ENCODE measurements at places on chromosomes 3 and 15.

- no peak for DNase-seq
These were observed 265.7 kb downstream of the XXYLT1 start for GRCh38 chr3:195005251-195005620.

GRCh38 chr3:144501467-144501866 lies 529.8 kb downstream of the DIPK2A start:
- DNase-seq: no peak

GRCh38 chr3:172303941-172304558 lies 144.2 kb downstream of the GHSR start:
- DNase-seq: no peak

GRCh38 chr15:73806698-73807483 lies 53.7 kb upstream of the INSYN1 start:
- DNase-seq: no peak

DNA sequence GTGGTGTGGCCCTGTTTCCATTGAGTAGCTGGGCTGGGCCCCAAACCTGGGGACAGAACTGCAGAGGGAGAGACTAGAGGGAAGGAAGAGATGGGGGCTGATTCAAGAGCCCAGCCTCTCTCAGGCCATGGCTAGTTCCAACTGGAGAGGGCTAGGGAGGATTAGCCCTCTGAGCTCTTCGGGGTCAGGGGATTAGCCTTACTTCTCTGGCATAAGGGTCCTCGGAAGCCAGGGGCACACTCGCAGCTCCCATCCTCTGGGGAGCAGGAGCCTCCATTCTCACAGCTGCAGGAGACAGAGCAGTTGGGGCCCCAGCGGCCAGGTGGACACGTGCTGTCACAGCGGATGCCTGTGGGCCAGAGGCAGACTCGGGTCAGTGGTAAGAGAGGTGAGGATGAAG lies 53.3 kb downstream of the RAB11A start:
- DNase-seq: no peak

GRCh38 chr15:49855917-49856637 lies 235.2 kb downstream of the DTWD1 start:
- DNase-seq: no peak

DNA sequence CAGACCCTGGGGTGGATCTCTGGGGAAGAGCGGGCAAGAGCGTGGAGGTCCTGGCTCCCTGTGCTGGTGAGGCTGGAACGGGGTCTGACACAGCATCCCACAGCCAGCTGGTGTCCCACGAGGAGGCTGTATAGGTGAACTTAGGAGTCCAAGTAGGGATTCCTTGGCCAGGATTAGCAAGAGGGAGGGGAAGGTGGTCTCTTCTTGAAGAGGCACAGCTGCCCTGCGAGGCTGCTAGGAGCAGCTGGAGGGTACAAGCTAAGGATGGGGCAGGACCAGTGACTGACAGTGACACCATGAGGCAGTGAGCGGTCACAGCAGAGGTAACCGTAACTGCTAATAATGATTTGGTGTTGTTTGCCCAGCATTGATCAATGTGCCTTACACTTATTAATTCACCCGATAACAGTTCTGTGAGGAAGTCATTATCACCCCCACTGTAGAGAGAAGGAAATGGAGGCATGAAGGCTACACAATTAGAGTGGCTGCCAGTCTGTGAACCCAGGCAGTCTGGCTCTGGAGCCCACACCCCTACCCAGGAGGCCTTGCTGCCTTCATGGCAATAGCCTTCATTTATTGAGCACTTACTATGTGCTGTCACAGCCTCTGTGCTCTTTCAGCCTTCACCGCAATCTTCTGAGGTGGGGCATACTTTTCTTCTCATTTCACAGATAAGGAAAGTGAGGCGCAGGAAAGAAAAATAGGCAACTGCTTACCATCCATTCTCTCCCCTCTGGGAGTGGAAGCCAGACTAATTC lies 59.4 kb downstream of the TMEM44 start:
- DNase-seq: no peak

DNA sequence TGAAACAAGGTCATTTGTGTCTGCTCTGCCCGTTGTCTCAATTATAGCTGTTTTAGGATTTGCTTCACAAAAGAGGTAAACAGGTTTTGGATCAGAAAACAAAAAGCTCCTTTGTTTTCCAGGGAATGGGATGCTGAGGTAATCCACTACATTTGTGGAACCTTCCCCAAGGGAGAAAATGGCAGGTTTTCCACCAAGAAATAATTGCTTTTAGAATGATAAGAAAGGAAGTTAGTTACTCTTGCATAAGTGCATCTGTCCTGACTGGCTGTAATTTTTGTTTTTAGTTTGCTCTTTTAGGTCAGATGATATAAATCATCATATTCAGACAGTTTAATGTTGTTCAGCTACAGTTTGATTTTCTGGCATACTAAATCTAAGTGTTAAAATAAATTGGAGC lies 198.5 kb upstream of the COL8A1 start:
- no peak for DNase-seq

- no peak for DNase-seq
These were observed 402.3 kb upstream of the TGFBR2 start for GRCh38 chr3:30204126-30204525.

DNA sequence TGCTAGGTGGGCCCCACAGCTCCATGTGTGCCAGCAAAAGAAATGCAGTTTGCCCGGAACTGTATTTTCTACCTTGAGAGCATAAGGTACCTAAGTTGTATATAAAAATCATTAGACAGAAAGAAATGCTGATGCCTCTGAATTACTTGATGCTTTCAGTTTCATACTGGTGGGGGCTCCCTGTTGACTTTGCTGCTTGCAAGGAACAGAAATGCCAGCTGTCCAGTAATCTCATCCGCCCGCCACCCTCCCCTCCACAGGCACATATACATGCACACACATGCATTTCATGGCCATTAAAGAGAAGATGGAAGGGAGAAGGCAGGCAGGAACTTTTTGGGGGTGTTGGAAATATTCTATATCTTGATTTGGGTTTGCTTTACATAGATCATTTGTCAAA lies 38.4 kb downstream of the LIMD1 start:
- no peak for DNase-seq

DNA sequence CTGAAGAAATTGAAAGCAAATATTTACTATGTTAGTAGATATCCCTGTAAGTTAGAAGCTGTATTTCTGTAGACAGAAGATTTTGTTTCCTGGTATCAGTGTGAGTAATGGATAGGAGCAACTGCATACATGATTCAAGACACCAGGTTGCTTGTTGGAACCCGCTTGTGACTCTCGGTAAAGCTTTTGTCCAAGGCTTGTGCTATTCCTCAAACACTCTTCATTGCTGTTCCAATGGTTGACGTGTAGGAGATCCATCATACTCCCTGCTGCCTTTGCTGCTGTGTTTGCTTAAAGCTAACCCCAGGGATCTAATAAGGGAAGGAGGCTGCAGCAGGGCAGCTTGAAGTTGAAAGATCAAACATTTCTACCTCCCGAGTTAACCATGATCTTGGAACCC lies 160.1 kb downstream of the RSRC1 start:
- no peak for DNase-seq

- DNase-seq: no peak
These were observed 372.6 kb upstream of the ATP11B start for GRCh38 chr3:182420741-182421140.

DNA sequence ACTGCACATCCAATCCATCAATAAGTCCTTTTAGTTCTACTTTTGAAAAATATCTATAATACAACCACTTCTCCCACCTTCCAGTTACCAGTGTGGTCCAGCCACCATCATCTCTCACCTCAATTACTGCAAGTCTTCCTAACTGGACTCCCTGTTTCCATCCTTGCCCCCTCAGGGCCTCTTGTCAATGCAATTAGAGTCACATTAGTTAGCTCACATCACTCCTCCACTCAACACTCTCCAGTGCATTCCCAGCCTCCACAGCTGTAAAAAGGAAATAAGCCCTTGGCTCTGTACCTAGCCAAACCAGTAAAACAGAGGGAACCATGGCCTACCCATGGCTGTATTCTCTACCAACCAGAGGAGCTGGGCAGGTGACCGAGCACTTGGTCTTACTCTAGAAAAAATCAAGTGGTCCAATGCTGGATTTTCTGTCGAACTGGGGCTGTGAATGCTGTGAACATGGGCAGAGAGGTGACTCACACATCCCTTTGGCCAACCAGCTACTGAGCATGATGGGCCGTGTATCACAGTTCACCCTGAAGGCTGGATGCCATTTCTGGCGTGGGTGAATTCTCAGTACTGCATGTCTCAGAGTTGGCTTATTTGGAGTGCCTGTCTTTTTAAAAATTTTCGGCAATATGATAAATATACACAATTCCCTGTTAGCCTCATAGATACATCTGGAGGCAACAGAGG lies 62.5 kb upstream of the C15orf61 start:
- no peak for DNase-seq

- DNase-seq: no peak
These were observed 47.9 kb downstream of the PIK3CA start for GRCh38 chr3:179196098-179196497.

DNA sequence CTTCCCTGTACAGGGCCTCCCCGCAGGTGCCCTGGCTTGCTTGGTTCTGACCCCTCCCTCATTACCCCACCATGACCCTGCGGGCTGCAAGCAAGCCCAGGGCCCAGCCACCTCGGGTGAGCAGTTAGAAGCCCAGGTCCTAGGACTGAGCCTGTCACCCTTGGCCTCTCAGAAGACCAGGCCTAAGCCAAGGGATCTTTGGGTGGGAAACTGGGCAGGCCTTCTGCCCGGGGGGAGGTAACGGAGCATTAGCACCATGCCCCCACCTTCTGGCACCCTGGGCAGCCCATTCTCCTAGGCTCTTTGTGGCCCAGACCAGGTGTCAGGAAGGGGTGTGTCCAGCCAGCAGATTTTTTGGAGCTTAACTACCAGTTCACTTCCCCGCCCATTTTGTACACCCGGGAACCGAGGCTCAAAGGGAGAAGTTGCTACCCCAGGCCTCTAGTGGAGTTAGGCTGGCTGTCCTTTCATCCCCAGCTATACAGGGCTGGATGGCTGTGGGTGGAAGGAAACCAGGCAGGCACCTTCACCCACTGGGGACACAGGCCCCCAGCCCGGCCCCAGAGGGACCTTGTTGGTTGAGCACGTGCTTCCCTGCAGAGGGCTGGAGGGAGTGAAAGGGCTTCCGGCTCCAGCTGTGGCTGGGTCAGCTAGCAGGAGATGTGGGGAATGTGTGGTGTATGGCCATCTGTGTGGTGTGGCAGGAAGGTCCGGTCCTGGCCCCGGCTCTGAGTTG lies 1.4 kb downstream of the CSK start:
- no peak for DNase-seq

DNA sequence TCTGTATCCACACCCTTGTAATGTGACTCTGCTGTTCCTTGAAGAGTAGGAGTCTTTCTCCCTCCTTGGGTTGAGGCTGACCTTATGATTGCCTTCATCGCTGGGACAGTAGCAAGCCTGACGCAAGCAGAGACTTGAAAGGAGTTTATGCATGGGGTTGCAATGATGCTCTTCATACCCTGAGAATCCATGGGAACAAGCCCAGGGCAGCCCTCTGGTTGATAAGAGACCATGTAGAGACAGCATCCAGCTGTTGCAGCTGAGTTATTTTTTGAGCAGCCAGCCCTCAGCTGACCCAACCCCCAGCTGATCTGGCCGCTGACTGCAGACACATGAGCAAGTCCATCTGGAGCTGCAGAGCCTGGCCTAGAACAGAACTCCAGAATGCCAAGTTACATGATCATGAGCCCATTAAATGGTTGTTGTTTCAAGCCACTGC lies 60.6 kb upstream of the ARNT2 start:
- no peak for DNase-seq

GRCh38 chr3:47899495-47900108 lies 96.7 kb downstream of the DHX30 start:
- no peak for DNase-seq

DNA sequence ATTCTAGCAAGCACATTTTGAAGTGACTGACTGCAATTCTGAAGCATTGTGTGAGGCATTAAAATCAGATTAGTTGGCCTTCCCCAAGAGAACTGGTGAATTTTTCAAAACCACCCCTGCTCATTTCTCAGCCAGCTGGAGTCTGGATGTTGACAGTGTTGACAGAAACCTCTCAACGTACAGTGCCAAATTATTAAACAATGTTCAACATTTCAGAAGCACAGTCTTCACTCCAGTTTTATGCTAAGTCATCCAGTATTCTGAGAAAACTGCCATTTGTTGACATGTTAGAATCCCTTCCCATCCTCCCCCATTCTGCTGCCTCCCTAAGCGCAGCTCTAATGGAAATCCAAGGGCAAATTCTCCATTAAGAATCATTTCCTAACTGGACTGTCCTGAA lies 369.3 kb upstream of the TRIM42 start:
- no peak for DNase-seq

DNA sequence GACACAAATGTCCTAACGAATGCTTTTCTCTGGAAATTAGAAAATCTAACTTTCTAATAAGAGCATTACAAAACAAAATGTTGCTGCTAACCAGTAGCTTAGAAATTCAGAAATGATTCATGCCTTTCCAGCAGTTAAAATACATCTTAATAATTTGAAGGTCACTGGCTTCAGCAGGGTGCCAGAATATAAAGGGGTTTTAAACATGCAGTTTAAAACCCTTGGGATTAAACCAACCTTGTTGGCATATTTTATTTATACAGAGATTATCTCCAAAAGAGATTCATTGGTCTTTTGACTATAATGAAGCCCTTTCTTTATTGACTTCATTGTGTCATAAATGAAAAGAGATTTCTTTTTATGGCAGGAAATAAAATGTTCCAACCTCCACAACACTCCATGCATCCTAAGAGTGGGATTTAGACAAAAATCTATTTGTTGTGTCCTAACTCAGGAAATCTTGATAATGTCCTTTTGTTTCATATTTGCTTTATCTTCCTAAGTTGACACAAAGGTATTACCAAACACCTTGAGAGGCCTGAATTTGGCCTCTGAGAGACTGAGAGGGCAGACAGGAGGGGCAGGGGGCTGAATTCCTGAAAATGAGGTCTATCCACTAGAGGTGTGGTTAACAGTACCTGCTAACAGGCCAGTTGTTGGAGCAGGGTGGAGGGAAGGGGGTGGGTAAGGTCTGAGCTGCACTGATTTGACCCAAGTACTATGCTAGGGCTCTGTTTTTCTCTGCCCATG lies 124.4 kb downstream of the FEZF2 start:
- no peak for DNase-seq

DNA sequence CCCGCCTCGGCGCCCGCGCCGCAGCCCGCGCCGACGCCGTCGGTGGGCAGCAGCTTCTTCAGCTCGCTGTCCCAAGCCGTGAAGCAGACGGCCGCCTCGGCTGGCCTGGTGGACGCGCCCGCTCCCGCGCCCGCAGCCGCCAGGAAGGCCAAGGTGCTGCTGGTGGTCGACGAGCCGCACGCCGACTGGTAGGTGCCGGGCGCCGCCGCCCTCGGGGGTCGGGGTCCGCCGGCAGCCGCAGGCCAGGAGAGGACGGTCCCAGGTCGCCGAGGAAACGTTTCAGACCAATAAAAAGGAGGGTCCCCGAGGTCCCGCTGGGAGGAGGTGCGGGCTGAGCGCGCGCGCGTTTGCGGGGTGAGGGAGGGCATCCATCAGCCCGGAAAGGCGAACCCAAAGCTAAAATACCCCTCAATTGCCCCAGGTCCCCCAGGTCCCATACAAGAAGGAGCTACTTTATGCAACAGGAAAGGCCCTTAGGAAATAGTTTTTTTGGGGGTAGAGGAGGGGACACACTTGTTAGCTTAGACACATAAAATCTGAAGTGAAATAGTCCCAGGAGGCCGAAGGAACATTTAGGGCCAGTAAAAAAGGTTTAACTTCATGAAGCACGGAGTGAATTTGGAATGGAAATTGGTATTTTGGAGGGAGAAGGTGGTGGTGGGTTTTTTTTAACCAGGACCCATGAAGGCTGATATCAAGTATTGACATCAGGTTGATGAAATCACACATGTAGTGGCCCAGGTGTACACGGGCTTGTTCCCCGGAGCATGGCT lies 739 bp downstream of the SYN2 start:
- no peak for DNase-seq

GRCh38 chr3:99483841-99484240 lies 154.6 kb upstream of the COL8A1 start:
- DNase-seq: no peak

Data from stimulated activated CD4-positive, alpha-beta T cell treated with anti-CD3 and anti-CD28 coated beads, Interleukin-1b, Interleukin-23, amount 100 ng/mL, for 1 hour (primary cell).